Sigmoid colon (tissue), 7 donors: ENCODE measurements at places on chromosomes 4 and X. TPM values are rescaled to one million over a fixed set of nuclear protein-coding genes. Genes with fewer than 3 reads are reported as not detected.

DNA sequence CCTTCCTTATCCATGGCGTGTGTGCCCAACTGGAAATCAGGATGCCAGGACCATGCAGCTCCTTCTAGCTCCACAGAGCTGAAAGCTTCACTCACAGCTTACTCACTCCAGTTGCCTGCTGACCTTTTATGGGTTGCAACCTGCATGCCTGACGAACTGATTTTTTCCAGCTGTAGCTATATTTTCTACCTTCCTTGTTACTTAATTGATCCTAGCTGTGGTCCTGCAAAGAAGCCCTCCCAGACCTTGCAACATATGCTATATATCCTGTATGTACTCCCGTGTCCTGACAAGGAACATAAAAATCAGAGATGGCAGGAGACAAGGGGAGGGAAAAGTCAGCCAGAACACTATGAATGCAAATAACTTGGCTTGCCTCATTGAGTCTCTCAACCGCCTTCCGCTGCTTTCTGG lies 135.3 kb upstream of the LDB2 start:
- no peaks in the 10 kb centered on the region for H3K36me3 ChIP-seq
- no peak for DNase-seq
- H3K4me3 ChIP-seq: no peak overlapping the region
- H3K27me3 ChIP-seq: no peaks in the 10 kb centered on the region
- H3K4me1 ChIP-seq: no peaks in the 10 kb centered on the region
- no peak overlapping the region for H3K27ac ChIP-seq

DNA sequence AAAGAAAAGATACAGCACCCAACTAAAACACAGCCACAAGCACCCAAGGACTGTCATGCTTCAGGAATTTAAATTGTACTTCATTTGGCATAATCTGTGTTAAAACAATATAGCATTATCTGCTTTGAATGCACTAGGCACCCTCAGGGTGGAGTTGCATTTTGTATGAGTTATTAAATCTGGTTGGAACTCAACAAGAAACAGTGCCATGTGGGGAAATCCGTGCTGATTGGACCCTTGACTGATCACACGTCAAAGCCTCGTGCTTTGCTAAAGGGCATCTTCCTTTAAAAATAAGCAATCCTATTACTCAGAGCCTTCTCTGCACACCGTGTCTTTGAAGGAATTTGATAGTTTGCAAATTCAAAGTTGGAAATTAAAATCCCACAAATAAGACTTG lies 35.4 kb downstream of the IGFBP7 start:
- H3K4me3 ChIP-seq: no peak overlapping the region
- DNase-seq: no peak
- H3K36me3 ChIP-seq: no peaks in the 10 kb centered on the region
- no peaks in the 10 kb centered on the region for H3K27me3 ChIP-seq
- H3K4me1 ChIP-seq: peaks cover 45% of the 10 kb centered on the region
- H3K27ac ChIP-seq: no peak overlapping the region

- peaks cover 14% of the 10 kb centered on the region for H3K4me1 ChIP-seq
- H3K27me3 ChIP-seq: peaks cover 31% of the 10 kb centered on the region
- no peaks in the 10 kb centered on the region for H3K36me3 ChIP-seq
Observed at GRCh38 chr4:167230744-167231143, 3.5 kb downstream of the SPOCK3 start.

DNA sequence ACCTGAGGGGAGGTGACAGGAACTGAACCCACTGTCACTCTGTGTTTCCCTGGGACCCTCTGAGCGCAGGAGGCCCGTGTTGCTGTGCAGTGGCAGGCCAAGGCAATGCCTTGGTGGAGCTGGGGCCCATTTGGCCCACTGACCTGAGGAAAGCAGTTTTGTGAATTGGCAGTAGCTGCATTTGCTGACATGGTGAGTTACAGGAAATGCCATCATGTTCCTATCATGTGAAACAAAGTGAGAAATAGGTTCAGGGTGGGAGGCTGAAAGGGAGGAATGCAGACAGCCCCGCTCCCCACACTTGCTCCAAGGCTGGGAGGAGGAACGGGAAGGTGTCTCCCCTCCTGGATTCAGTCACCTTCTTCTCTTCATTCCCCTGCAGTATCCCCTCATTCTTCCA lies 146.1 kb downstream of the PTTG2 start:
- H3K27me3 ChIP-seq: no peaks in the 10 kb centered on the region
- H3K4me1 ChIP-seq: no peaks in the 10 kb centered on the region
- peaks cover 8% of the 10 kb centered on the region for H3K36me3 ChIP-seq
- DNase-seq: no peak
- H3K27ac ChIP-seq: peak overlapping the region; percentile 29
- H3K4me3 ChIP-seq: no peak overlapping the region

DNA sequence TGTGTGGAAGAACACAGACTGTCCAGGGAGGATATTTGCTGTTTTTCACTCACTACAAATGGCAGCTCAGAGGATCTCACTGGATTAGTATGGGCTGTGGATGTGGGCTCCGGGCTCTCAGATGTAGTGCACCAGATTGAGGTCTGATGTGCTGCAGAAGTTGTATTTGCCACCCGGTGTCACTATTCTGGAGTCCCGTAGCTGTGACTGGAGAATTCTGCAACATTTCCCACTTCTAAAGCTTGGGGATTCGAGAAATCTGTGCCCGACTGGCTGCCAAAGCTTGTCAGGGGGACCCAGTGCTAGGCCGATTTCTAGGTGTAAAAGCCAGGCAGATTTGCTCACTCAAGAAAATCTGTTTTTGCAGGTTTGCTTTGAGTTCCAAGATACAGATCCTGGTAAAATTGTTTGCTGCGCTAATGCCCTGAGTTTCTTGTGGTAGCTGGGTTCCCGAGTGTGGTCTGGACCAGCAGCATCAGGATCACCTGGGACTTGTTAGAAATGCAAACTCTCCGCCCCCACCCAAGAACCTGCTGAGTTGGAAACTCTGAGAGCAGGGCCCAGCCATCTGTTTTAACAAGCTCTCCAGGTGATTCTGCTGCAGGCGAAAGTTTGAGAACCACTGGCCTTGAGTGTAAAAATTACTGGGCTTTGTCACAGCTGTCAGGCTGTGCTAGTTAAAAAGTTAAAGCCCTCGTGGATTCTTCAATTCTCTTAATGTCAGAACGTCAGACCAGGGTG lies 18.1 kb downstream of the KIT start:
- no peak overlapping the region for H3K27ac ChIP-seq
- no peaks in the 10 kb centered on the region for H3K4me1 ChIP-seq
- DNase-seq: no peak
- peaks cover 7% of the 10 kb centered on the region for H3K27me3 ChIP-seq

DNA sequence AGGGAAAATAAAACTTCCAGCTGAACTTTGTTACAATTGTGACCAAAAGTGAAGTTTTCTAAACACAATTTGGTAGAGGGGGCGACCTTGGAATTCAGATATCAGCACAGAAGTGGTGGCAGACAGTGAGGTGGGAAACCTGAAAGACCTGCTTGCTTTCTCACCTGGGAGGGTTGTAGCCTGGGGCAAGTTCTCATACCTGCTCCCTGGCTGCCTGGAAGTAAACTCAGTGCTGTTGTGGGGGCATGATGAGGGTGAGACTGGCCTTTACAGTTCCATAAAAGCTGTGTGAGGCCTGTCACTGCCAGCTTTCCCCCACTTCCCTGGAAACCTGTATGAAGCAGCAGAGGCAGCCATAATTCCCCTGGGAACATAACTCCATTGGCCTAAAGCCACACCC lies 1180.2 kb downstream of the FAM133A start:
- no peak overlapping the region for H3K4me3 ChIP-seq
- H3K27ac ChIP-seq: no peak overlapping the region
- H3K36me3 ChIP-seq: no peaks in the 10 kb centered on the region
- no peaks in the 10 kb centered on the region for H3K27me3 ChIP-seq
- no peaks in the 10 kb centered on the region for H3K4me1 ChIP-seq

DNA sequence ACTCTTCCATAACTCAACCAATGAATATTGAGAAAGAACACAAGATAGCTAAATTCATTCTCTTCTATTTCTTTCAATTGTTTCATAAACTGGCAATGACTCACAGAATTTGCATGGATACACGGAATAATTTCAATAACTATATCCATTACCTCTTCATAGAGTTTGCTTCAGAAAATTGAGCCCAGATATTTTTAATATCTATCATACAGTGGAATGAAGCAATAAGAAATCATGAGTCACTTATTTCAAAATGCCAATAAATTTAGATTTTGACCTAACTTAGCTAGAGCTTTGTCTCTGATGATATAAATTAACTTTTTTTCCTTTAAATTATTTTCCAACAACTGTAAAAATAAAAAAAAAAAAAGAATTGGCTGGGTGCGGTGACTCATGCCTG lies 22.2 kb upstream of the MANBA start:
- DNase-seq: no peak
- H3K27ac ChIP-seq: no peak overlapping the region
- H3K4me1 ChIP-seq: no peaks in the 10 kb centered on the region
- H3K4me3 ChIP-seq: no peak overlapping the region
- no peaks in the 10 kb centered on the region for H3K27me3 ChIP-seq

- DNase-seq: no peak
- no peak overlapping the region for H3K27ac ChIP-seq
- no peaks in the 10 kb centered on the region for H3K27me3 ChIP-seq
Observed at GRCh38 chr4:43587758-43588157, 695.2 kb downstream of the GRXCR1 start.

GRCh38 chrX:28847423-28847822 lies 260.2 kb downstream of the IL1RAPL1 start:
- no peak overlapping the region for H3K27ac ChIP-seq
- H3K4me1 ChIP-seq: no peaks in the 10 kb centered on the region
- H3K4me3 ChIP-seq: no peak overlapping the region
- peak; percentile 64 for DNase-seq
- no peaks in the 10 kb centered on the region for H3K36me3 ChIP-seq

DNA sequence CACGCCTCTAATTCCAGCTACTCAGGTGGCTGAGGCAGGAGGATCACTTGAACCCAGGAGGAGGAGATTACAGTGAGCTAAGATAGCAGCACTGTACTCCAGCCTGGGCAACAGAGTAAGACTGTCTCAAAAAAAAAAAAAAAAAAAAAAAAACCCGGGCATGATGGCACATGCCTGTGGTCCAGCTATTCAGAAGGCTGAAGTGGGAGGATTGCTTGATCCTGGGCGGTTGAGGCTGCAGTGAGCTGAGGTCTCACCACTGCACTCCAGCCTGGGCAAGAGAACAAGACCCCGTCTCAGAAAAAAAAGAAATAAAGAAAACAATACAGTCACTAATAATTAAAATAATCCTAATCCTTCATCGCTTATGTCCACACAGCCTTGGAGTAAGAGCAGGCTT lies 68.1 kb downstream of the APBB2 start:
- H3K36me3 ChIP-seq: no peaks in the 10 kb centered on the region
- no peak for DNase-seq
- H3K4me3 ChIP-seq: no peak overlapping the region
- H3K27me3 ChIP-seq: no peaks in the 10 kb centered on the region
- peaks cover 64% of the 10 kb centered on the region for H3K4me1 ChIP-seq
- peak overlapping the region; percentile 86 for H3K27ac ChIP-seq

- H3K4me3 ChIP-seq: no peak overlapping the region
- peaks cover 29% of the 10 kb centered on the region for H3K4me1 ChIP-seq
- H3K27ac ChIP-seq: no peak overlapping the region
- DNase-seq: no peak
- no peaks in the 10 kb centered on the region for H3K36me3 ChIP-seq
Observed at GRCh38 chrX:45001048-45001447, 128.1 kb downstream of the KDM6A start.

Gene MOB1B
- 15.7 TPM for total RNA-seq

Gene ARL13A
- not detected for total RNA-seq

Gene PDE5A
- 209 TPM for total RNA-seq

Gene FLNA
- total RNA-seq: 6,664 TPM

Gene TMEM31
- total RNA-seq: not detected

Gene KLHL5
- 164 TPM for total RNA-seq

Gene MAGEA2B
- not detected for total RNA-seq
